ENCODE measurements at places on chromosomes 6 and 20.

DNA sequence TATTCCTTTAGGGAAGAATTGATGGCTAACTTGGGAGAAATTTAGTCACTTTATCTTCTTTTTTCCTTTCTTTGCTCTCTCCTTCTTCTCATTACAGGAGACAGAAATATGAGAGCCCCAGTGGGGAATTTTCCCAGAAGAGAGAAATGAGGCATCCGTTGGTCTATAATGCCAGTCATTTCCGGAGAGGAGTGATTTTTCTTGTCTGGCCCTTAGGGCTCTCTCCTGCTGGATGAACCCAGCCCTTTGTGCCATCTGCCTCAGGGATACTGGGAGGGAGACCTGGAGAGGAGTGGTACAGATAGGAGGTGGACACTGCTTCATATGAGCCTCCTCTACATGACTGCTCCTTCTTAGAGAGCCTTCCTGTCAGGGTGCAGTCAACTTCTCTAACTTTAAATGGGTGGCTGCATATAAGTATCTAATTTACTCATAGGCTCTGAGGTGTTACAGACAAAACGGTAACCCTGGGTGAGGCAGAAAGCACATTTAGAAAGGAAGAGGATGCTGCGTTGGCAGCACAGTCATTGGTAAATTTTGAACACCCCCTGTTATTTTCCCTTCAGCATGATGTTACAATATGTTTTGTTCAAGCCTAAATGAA is 21.9 kb downstream of the RIMS1 start:
- no peak for DNase-seq

DNA sequence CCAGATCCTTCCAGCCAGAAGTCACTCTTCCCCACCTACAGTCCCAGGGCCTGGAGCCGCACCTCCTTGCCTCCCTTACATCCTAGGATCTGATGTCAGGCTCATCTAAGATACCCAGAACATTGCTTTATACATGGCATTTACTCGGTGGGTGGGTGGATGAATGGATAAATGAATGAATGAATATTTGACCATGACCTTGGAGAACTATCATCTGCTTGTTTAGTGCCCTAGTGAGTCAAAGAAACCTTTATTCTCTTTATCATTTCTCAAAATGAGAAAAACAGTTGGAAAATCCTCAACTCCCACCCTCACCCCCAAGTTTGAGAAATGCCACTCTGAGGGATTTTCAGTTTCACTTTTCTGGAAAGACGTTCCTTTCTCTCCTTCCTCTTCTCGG is 56.0 kb downstream of the DAAM2 start:
- no peak for DNase-seq

GRCh38 chr6:105015482-105015881 is 58.6 kb downstream of the LIN28B start:
- peak; percentile 72 for DNase-seq

DNA sequence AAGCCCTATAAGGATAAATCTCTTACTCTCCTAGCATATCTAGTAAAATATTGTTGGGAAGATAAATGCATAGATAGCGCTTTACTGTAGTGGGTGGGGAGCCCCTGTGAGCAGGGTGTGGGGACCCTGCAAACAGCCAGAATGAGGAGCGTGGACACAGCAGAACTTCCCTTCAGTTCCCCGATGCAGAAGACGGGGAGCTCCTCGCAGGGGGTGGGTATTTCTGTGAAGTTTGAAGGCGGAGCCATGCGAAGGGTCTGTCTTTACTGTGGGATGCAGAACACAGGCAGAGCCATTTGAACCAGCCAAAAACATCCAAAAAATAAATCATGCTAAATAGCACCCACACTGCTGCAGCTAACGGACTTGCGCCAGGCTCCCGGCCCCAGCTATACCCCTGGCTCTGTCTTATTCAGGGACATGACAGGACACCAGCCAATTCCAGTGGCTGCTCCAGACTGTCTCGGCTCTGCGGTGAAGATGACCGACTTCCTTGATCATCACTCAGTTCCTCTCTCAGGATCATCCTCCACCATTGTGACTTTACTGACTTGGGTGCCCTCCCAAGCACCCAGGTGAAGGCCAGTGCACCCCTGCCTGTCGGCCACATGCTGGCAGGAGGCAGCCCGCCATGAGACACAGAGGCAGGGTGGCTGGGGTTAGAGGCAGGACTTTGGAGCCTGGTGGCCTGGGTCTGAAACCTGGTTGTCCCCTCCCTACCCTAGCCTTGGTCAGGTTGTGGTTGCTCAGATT is 134.5 kb downstream of the SMOC2 start:
- DNase-seq = no peak

- no peak for DNase-seq
These were observed 75.7 kb upstream of the SIRPA start for GRCh38 chr20:1819311-1820137.

- DNase-seq = no peak
These were observed 53.5 kb downstream of the HIVEP2 start for GRCh38 chr6:142891454-142891853.

GRCh38 chr20:3077618-3078134 is 6.3 kb downstream of the OXT start:
- no peak for DNase-seq

- DNase-seq = no peak
These were observed 212.6 kb upstream of the MOCS1 start for GRCh38 chr6:40146902-40147301.

- no peak for DNase-seq
These were observed 97.4 kb upstream of the ELOVL5 start for GRCh38 chr6:53446151-53446550.

DNA sequence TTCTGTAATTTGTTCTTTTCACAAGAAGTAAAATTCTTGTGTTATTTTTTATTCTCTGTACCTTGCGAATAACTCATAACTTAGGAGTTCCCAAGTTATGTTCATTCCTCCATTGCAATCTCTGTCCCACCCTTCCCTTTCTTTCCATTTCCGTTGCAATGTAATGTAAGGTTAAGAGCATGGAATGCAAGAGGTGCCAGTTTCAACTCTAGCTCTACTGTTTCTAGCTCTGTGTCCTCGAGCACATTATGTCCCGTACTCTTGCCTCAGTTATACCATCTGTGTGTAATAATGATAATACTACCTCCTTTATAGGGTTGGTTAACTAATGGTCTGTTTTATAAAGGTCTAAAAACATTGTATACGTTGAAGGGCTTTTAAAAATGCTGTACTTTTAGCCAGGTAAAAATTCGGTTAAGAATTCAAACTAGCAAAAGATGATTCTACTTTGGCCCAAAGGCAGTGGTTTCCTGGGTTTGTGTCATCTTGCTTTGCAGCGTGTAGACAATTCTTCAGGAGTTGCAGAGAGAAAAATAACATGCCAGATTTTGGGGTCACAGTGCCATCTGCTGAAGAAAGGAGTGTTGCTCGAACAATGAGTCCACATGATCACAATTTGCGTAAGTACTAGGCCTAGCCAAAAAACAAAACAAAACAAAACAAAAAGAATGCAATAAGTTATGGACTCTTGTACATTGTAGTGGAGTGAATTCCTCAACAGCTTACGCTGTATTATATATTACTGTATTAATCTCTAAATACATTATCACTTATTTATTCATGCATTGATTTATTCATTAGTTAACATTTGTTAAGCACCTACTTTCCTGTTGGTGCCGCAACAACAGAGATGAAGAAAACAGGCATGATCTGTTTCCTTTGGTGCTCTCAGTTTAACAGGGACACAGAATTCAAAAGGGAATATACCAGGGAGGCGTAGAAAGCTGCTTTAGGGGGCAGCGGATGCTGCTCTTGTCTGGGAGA is 10.0 kb upstream of the PFDN4 start:
- peak; percentile 80 for DNase-seq

GRCh38 chr6:155510879-155511278 is 55.2 kb upstream of the NOX3 start:
- no peak for DNase-seq

DNA sequence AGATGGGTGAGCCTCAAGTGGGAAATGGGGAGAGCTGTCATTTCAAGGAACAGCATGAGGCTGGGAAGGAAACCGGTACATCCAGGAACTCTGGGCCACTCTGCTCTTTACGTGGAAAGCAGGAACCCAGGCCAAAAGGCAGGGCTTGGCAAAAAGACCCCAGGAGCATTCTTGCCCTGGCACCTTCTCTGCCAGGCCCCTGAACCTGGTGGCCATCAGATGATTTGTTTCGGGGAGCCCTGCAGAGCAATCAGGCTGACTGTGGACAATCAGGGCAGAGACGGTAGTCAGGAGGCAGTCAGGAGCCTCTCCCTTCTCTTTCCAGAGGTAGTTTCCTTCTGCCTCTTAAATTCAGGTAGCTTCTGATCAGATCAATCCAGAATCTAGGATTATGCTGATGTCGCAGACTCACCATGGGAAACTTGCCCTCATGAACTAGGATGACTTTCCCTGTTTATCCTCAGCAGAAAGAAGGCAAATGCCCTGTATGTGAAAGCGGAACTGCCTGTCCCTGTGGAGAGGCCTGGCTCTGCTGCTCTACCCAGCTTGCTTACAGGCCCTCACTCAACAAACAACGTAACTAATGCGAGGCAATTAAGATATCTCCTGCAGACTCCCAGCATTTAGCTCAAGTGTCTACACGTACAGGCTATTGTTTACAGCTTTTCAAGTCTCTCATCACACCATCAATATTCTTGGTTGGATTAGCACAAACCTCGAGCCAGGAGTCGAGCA is 36.6 kb downstream of the EZR start:
- DNase-seq = no peak

DNA sequence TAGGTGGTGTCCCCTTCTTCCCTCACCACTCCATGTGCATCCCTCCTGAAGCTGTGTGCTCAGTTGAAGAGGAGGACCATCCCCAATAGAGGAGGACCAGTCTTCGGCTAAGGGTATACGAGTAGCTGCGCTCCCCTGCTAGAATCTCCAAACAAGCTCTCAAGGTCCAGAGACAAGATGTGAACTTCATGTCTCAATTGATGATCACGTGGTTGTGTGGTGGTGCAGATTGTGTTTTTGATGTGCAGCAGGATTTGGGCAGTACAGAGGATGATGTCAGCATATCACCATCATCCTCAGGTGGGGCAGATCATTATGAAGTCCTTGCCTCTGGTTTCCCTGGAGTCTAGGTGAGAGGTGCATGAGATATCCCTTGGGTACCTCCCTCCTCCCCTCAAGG is 20.0 kb upstream of the DDR1 start:
- DNase-seq = no peak

DNA sequence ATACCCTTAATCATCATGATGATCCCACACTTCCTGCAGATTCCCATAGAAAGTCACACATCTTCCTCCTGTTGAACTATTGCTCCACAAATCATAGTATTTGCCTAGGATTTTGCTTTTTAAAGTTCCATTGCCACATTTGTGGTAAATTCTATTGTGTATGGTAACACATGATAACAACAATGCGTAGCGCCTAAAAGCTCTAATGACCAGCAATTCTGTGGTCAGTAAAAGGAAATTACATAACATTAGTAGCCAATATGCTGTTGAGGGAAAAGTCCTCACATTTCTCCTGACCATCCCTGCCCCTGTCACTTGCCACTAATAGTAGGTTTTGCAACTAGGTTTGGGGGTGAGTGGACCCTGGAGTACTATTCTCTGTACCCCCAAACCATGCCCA is 31.8 kb upstream of the PDE7B start:
- no peak for DNase-seq

DNA sequence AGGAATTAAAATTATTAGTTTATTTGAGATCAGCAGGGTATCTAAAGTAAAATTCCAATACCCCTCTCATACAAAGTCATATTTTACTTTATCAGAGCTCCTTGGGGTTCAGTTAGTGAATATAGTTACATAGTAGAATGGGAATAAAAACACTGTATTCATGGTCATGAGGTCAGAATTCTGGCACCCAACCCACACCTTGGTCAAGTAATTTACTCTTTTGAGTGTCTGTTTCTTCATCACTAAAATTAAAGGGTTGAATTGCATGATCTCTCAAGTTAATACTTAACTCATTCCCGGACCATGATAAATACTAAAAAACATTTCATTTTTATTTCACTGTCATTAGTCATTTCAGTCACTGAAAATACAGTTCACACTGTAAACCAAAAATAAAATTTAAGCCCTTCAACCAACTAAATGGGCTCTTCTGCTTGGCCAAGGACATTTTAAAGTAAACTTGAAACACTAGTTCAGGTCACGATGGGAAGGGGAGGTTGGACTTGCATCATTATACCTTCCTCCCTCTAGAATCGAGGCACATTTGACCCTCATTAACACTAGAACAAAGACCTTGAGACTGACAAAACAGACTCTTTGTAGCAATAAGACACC is 21.1 kb upstream of the HLA-DRB1 start:
- no peak for DNase-seq

DNA sequence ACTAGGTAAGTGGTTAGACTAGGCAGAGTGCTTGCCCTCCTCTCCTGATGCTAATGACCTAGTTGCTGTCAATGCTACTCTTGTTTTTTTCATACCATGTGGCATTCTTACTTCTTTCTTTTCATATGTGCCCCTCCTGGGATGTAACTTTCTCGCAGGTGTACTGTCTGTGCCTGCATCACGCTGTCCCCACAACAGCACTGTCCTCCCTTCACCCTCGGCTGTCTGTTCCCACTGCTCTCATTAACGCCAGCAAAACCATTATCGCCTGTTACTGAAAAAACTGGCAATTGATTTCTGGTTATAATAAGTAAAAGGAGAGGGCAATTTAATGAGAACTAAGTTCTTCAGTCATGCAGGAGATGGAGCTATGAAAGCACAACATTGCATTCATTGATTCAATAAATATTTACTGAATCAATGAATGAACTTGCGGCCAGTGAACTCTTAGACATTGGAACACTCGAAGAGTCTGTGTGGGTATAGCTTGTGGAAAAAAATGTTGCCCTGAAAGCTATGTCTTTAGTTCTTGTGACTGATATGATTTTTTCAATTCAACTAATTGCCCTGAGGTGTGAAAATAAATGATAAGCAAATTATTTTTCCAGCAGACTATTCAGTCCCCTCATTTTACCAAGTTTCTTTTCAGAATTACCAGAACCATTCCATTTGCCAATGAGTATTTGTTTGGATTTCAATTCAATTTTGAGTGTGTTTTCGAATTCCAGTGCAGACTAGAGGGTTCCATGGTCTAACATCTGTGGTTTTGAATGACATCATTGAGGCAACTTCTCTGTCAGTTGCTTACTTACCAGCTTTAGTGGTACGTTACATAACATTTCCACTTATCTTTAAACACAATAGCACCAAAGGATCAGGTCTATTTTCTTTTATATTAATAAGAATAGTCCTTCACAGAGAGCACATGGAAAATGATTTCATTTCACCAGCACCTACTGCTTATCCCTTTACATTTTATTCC is 2.1 kb downstream of the SLC17A4 start:
- DNase-seq = no peak

DNA sequence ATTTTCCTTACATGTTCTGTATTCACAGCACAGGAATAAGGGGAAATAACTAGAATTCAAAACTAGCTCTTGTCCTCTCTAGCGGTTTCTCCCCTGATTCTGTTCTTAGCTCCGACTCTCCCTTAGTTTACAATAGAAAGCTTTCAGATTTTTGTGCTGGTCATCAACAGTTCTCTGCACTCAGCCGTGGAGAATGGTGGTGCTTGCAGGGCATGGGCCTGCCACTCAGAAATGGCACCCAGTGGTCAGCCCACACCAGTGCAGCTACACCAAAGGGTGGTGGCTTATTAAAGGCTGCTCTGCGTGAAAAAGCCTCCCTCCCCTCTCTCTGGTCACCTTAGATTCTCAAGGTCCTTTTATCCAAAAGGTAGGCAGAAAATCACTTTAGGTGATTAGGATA is 123.5 kb downstream of the SASH1 start:
- no peak for DNase-seq

- no peak for DNase-seq
These were observed 78.7 kb upstream of the LOC128125822 start for GRCh38 chr6:63493557-63493956.

GRCh38 chr20:61977419-61977786 is 88.3 kb downstream of the TAF4 start:
- DNase-seq = no peak

- DNase-seq = no peak
These were observed 85.3 kb upstream of the LY86 start for GRCh38 chr6:6503191-6503590.

All from fibroblast of skin of right quadriceps (primary cell).